ENCODE measurements at places on chromosomes 1 and 21.

DNA sequence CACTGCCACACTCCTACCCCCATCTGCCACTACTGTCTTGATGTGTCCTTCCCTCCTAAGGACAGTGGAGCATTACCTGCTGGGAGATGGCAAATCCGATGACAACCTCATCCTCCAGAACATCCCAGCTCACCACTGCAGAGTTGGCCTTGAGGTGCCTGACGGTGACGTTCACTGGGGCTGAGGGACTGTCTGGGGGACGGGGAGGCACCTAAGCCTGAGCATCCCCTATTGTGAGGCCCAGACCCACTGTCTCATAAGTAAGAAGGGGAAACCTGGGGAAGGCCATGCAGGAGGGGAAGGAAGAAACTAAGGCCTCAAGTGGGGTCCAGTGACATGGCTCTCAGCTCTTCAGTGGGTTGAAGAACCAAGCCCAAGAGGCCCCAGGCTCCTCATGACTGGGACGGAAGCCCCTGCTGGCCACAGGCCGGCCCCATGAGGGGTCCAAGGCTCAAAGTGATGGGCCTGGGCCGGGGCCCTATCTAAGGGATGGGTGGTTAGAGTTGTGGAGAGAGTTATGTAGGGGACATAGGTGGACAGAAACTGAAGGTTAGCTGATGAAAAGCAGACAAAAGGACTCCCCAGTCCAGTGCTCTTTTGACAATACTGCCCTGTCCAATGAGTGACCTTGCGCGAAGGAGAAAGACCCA is 1.8 kb downstream of the FNDC5 start:
- no peak for DNase-seq

DNA sequence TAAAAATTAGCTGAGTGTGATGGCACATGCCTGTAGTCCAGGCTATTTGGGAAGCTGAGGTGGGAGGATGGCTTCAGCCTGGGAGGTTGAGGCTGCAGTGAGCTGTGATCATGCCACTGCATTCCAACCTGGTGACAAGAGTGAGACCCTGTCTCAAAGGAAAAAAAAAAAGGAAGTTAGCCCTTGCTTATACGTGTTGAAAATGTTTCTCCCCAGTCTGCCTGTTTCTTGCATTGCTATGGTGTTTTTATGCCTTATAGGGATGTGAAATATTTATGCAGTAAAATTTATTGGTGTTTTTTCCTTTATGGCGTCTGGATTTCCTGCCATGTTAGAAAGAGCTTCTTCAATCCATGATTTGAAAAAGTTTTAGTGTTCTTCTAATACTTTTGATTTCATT is 3.6 kb upstream of the RERE start:
- no peak for DNase-seq

DNA sequence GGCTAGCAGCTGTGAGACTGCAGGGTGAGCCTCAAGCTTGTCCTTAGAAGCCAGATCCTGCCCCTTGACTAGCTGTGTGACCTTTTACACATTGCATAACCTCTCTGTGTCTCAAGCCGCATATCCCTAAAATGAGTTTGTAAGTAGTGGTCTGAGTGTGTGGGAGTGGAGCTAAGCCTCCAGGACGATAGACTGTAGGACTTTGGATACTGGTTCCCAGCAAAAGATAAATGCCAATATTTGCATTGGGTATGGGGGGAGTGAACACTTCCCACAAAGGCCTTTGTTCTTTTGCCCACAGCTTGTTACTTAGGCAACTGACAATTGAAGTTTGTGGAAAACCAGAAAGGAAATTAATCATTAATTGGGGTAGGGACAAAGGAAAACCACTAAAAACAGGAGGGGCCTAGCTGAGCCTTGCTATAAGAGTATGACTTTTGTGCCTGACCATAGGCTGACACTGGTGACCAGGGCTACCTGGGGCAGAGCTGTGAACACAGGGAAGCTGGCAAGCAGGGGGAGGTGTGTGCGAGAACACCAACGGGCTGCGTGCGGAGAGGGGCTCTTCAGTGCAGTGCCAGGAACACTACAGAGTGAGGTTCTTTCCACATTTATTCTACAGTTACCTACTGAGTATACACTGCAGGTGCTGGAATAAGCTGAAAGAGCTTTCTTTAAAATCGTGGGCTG is 102.4 kb upstream of the ETV3 start:
- no peak for DNase-seq

DNA sequence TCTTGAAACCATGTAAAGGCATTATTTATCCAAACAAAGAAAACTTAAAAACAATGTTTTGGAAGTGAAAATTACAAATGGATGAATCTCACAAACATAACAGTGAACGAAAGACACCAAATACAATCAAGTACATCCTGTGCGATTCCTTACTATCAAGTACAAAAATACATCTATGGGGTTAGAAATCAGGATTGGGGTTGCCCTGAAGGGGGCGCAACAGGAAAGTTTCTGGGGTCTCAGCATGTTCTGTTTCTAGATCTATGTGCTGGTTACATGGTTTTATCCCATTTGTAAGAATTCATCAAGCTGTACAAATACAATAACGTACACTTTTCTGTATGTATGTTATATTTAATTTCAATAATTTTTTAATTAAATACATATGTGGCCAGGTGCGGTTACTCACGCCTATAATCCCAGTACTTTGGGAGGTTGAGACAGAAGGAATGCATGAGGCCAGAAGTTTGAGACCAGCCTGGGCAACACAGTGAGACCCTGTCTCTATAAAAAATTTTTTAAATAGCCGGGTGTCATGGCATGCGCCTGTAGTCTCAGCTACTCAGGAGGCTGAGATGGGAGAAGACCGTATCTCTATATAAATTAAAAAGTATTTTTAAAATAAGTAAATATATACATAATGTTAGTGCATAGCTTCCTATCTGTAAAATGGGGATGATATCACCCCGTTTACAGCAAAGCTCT is 121.5 kb upstream of the SOD1 start:
- DNase-seq: no peak

DNA sequence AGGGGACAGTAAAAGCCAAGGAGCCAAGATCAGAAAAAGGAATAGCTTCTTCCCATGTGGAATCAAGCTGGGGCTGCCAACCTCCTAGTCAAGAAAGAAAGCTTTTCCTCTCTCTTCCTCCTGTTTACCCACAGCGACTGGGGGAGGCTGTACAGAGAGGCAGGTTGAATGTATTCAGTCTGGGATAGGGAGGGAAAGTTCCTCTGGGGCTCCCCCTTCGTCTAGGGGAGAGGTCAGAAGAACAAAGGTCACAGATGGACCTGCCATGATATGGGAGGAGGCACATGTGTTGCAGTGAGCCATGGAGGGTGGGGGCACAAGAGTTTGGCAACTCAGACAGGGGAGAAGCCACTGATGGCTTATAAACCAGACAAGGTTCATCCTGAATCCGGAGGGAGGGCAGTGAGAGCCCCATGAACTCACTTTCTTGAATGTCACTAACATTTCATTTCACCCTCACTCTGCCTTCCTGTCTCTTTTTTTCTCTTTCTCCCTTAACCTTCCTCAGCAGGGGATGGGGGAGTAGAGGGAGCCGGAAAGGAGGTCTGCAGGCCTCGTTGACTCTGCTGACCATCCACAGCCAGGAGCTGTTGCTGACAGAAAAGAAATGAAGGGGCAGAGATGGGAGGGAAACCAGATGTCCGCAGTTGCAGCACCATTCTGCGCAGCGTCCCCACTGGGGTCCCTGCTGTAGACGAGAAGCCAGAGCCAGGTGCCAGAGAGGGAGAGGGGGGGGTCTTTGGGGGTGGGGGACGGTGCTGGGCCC is 61.1 kb downstream of the PLXNA2 start:
- no peak for DNase-seq

DNA sequence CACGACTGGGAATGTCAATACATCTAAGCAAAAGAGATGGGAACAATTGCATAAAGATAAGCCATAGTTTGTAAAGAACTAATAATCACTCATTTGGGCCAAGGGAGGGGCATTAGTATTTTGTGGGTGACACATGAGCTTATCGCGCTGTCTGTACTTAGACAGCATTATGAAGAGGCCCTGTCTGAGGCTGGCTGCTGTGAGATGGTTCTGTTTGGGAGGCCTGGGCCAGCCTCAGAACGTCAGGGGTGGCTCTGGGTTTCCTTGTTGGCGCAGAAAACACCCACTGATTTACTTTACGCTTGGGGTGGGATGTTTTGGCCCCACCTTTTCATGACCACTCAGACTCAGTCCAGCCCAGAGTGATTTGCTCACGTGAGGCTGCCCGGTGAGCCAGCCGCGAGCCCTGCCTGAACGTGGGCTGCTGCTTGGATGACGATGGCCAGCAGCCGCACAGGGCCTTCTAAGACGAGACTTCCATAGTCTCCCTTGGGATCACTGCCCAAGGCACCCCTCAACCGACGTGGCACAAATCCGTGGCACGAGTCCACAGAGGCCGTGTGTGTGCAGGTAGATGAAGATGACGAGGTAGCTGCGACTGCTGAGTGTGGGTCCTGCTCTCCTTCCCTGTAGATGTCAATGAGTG is 18.7 kb downstream of the UMODL1 start:
- DNase-seq: no peak

GRCh38 chr1:183051546-183051945 is 28.3 kb downstream of the LAMC1 start:
- DNase-seq: no peak

- no peak for DNase-seq
Measured at GRCh38 chr21:29378832-29379231, 80.1 kb downstream of the BACH1 start.

DNA sequence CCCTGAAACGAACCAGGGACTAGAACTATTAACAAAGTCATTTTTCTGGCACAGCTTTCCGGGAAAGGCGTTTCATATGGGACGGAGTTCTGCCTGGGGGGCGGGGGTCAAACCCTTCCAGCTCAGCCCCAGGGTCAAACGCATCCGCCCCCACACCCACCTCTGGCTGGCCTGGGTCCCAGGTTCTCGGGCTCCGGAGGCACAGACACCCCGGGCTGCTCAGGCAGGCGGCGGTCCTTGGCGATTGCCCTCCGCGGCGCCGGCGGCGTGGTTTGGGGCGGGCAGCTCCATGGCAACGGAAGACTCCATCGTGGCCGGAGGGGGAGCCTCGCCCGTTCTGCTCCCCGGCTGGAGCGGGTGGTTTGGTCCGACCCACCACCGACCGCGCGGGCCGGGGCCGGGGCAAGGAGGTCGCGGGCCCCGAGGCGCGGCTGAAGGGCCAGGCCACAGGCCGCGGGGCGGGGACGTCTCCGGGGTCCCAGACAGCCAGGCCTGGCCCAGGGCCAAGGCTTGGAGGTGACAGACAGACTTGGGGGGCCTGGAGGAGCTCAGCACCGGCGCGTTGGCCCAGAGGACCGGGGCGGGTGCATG is at the start of gene CFAP74:
Gene CFAP74 (minus strand): TSS at position 246 of the 591 bp plus-strand sequence. CDS start 12,830 bp downstream, outside the sequence.
- DNase-seq: no peak

GRCh38 chr1:92410706-92411105 is 76.0 kb downstream of the GFI1 start:
- peak; percentile 7 for DNase-seq

- no peak for DNase-seq
Measured at GRCh38 chr1:247105966-247106365, 1.8 kb upstream of the ZNF669 start.

DNA sequence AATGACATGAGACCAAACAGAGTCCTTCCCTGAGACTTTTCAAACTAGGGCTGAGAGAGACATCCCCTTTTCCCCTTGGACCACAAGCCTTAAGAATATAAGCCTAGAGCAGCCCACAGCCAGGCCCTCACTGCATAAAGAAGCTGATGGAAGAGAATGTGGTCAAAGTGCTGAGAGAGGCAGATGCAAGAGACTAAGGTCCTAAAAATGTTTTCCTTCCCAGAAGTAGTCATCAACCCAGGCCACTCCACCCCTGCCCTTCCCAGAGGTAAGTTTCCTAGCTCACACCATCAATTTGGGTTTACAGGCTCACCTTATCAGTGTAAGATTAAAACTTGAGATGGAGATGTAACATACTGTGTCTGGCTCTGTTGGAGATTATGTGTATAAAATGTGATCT is 58.2 kb downstream of the BCAR3 start:
- no peak for DNase-seq

- peak; percentile 68 for DNase-seq
Measured at GRCh38 chr1:40450495-40451237, 390 bp downstream of the ZFP69B start.

DNA sequence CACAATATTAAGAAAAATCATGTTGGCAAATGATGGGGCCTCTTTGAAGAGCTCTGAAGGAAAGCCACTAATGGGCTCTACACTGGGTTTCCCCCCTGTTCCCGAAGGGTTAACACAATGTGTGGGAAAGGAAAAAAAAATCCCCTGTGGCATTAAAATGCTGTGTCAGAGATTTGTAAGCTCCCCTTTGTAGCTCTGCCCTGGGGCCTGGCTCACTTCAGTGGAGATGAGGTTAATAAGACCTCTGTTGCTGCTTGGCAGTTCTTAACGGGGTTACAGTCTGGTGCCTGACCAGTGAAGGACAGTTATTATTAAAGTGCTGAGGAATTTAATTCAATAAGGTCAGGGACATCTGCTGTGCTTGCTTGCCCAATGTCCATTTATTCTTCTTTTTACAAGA is 129.7 kb upstream of the UBE2U start:
- no peak for DNase-seq

DNA sequence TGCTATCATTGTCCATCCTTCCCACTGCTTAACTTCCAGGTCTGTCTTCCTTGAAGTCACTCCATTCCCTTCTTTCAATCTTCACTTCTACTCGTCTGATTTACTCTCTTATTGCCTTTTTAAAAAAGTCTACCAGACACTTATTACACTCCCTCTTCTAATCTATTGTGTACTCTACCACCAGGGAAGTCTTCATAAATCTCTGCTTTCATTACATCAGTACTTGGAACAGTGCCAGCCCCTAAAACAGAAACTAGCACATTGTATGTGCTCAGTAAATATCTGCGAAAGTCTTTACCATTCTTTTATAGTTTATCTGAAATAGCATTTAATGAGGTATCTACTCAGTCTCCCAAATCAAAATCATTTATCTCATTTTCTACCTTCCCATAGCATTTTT is 236.4 kb downstream of the USH2A start:
- no peak for DNase-seq

DNA sequence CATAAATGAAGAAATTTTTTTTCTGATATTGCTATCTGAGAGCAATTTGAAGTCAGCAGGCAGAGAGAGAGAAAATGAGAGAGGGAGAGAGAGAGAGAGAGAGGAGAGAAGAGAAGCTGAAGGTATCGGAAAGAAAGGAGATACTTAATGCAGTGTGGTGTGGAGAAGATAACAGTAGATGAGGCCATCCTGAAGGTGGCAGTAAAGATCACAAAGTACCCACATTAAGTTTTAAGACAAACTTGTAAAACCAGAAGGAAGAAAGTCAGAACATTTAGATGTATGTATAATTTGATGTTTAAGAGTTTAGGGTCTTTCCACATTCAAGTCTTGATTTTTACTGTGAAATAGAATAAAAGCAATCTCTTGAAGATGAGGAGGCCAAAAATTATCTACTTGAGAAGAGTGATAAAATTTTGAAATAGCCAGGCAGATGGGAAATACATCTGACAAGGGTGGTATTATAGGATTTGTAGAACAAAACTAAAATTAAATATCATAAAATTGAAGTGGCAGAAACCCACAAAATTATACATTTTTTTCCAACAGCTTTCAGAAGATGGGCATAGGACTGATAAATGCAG is 1753.4 kb downstream of the MRPL39 start:
- DNase-seq: no peak
